Omental fat pad (tissue), 4 donors: ENCODE measurements at places on chromosomes 12 and 14. TPM values are rescaled to one million over a fixed set of nuclear protein-coding genes. Genes with fewer than 3 reads are reported as not detected.

GRCh38 chr12:56484566-56484965 lies 3.4 kb downstream of the GLS2 start:
- DNase-seq = no peak

- DNase-seq = no peak
These were observed 15.8 kb upstream of the PTPRR start for GRCh38 chr12:70936203-70936813.

- no peak for DNase-seq
These were observed 72.0 kb downstream of the C12orf56 start for GRCh38 chr12:64318605-64319004.

DNA sequence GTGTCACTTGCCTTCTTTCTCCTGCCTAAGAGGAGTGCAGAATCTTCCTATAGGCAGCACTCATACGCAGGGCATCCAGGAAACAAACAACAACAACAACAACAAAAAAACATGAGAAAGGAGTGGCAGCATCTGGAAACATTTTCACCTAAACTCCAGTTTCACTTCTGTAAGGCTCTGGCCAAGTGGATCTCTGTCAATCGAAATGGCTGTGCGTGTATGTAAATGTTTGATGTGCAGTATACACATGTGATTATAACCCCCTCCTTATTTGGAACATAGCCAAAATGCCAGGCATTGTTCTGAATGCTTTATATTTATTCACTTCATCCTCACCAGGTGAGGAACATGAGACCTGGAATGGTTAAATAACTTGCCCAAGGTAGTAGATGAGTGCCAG lies 76.8 kb downstream of the COX16 start:
- DNase-seq = no peak

DNA sequence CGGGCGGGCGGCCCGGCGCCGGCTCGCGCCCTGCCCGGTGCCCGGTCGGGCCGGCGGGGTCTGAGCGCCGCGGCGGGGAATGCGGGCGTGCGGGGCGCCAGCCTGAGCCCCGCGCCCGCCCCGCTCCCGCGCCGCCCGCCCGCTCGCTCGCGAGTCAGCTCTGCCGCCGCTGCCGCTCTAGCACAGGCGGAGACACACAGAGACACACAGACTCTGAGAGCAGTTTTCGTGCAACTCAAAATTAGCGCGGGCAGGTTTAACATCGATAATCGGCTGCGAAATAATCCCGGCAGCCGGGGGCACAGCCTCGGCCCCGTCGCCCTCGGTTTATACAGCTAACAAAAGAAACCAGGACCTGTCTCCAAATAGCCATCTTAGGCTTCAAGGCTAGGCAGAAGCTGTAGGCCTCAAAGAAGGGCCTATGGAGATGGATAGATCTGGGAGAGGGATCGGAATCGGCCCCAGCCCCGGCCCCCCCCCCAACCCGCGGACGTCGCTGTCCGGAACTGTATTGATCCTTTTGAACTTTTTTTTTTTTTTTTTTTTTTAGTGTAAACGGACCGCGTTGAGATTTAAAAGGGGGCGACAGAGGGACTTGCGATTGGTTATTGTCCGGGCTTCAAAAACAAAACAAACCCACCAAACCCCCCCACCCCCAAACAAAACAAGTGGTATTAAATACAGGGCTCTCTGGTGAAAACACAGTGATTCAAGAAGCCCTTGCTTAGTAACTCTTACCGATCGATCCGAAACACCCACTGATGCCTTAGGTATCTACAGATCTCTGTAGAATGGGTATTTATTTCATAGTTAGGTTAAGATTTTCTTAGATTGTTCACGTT lies 1.1 kb downstream of the ARID2 start:
- DNase-seq = no peak

GRCh38 chr12:23228101-23228500 lies 603.1 kb downstream of the ETNK1 start:
- no peak for DNase-seq

The PLEKHD1 gene
- total RNA-seq = not detected

The AMDHD1 gene
- 0.69 TPM for total RNA-seq

The CD27 gene
- 0.50 TPM for total RNA-seq
